ENCODE measurements at places on chromosomes 2 and 18. TPM values are rescaled to one million over a fixed set of nuclear protein-coding genes. Genes with fewer than 3 reads are reported as not detected.

PRSS56 gene
- not detected for total RNA-seq

RPRM gene
- 1.1 TPM for total RNA-seq

PROC gene
- not detected for total RNA-seq

LIMS4 gene
- total RNA-seq = 22.4 TPM

GPR75 gene
- total RNA-seq = 3.1 TPM

OTOS gene
- not detected for total RNA-seq

EML6 gene
- total RNA-seq = 2.7 TPM

IL36A gene
- total RNA-seq = not detected

PFN4 gene
- total RNA-seq = not detected

RAB27B gene
- total RNA-seq = 0.39 TPM

UGT1A4 gene
- not detected for total RNA-seq

GPAT2 gene
- 4.8 TPM for total RNA-seq

GATA6 gene
- 28.7 TPM for total RNA-seq

CYRIA gene
- total RNA-seq = 12.8 TPM

LYPD1 gene
- total RNA-seq = 1.2 TPM

FBXO48 gene
- total RNA-seq = 1.0 TPM

WNT6 gene
- total RNA-seq = 2.1 TPM

NIF3L1 gene
- total RNA-seq = 15.8 TPM

ABCB11 gene
- total RNA-seq = not detected

BBS5 gene
- total RNA-seq = 10.6 TPM

RAB10 gene
- total RNA-seq = 90.5 TPM

DNA sequence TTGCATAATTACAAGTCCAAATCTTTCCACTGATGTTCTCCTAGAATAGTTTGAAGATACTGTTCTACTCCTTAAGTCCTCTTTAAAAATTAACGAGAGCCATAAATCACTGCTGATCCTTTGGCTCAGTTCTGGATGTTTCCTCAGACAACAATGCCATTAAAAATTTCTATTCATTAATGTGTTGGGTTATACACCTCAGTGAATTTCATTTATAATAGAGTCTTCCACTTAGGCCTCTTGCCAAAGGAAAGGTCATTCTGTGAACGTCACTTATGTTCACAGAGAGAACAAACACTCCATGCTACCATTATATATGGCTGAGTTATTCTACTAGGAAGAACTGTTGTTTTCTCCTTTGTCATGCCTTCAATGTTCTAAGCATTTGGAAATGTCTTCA lies 1472.3 kb upstream of the CELF4 start:
- DNase-seq = no peak

- DNase-seq = peak; percentile 96
Observed at GRCh38 chr2:84459018-84459943, at the start of gene SUCLG1. TSS of gene SUCLG1 (minus strand) at chr2:84459280. CDS start at chr2:84459269, 11 bp downstream.

GRCh38 chr2:170503971-170504809 lies 210.9 kb upstream of the SP5 start:
- no peak for DNase-seq

- no peak for DNase-seq
Observed at GRCh38 chr2:230601510-230601909, 111.1 kb upstream of the CAB39 start.

DNA sequence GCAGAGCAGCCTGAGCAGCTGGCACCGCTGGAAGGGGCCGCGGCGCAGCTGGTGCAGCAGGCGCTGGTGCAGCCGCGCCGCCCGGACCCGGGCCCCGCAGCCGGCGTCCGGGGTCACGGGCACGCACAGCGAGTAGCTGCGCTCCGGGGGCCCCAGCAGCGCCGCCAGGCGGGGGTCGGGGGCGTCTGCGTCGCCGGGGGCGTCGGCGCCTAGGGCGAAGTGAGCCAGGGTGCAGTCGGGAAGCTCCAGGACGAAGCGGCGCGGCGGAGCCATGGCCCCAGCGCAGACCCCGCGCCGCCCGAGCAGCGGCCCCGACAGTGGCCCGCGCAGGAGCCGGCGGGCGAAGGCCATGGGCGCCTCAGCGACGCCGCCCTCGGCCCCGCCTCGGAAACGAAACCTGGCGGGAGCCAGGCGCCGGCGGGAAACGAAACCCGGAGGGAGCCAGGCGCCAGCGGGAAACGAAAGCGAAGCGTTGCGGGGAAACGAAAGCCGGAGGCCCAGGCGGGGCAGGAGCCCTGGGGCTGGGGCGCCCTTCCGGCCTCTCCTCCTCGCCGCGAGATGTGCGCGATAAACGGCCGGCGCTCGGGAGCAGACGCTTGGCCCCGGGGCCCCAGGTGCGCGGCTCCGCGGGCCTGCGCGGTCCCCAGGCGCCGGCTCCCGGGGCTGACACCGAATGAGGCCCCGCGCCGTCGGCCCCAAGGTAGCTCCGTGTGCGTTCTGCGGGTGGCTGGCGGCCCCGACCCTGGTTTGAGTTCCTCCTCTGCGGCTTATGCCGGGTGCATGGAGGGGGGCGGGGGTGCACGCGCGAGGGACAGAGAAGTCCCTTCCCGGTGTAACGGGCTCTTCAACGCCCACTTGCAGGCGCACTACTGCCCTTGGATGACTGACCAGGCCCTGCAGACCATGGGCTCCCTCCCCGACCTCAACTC lies at the start of gene CMPK2:
CMPK2 (minus strand) TSS at position 562 of the 929 bp plus-strand sequence; CDS start at position 351, 211 bp downstream.
- DNase-seq = peak; percentile 88

- DNase-seq = no peak
Observed at GRCh38 chr2:26483516-26483915, 5.6 kb upstream of the OTOF start.

DNA sequence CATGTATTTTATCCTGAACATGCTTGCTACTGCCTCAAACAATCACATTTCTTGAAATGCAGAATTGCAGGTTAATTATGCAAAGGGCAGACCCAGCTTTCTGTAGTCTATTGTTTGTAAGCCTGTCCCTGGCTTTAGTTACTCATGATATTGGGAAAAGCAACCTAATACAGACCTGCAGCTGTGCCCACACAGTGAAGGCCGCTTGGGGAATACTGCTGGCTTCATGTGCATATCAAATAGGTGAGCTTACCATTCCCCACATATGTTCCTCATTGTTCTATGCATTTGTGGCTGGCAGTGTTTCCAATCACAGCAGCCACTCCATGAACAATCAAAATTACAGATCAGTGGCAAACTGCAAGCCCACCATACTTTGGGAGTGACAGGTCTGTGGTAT lies 186.3 kb downstream of the TMEM163 start:
- DNase-seq = no peak

GRCh38 chr2:30722936-30723725 lies 84.1 kb downstream of the CAPN13 start:
- DNase-seq = no peak

GRCh38 chr2:152434395-152435182 lies 99.6 kb downstream of the FMNL2 start:
- DNase-seq = no peak

DNA sequence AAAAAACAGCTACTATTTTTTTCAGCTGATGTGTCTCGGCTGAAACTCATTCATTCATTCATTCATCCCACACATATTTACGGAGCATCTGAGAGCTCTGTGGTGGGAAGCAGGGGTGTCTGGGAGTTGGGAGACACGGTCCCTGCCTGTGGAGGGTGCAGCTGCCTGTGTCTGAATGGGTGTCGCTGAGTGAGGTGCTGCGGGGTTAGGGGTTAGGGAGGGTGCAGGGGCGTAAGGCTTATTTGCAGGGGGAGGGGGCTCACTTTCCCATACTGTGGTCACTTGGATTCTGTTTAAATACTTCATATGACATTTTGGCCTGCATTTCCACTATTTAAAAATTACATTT lies 89.4 kb upstream of the ASB18 start:
- no peak for DNase-seq

DNA sequence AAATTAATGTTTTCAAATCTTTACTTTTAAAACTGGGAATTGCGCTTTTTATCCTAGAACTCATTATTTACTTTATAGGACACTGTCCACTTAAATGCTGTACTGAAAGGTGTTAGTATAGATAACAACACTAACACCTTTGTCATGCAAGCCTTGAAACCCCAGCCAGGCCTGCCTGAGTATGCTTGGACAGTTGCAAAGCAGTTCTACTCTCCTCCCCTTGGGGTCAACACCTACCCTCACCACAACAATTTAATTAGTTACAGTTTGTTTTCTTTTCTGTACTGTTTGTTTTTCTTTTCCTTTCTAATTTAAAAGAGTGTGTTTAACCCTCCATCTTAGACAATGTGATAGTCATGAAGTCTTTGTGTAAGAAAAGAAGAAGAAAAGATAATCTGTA lies 18.9 kb upstream of the FAM98A start:
- no peak for DNase-seq

DNA sequence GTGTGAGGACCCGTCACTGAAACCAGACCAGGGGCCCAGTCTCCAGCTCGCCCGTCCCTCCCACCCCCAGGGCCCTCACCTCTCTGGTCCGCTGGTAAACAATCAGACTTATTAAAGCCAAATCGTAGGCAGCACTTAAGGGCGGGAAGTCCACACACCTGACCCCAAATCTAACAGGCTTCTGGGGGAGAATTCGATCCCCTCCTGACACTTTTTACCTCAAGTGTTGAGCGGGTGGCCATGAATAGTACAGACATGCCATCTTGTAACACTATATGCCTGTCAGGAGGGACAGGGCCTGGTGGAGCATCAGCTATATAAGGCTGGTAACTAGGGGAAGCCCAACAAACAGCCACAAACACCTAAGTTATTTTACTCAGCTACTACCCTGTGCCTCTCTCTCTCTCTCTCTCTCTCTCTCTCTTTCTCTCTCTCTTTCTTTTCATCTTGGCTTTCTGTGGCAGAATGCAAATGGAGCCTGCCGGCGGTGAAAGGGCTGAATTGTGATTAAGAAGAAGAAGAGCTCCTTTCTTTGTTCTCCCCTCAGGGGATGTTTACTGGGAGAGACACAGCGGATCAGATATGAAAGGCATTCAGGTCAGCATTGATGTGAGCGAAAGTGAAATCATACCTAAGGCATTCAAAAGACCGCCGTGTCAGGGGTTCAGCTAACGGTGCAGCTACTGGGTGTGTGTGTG lies 9.5 kb downstream of the ZEB2 start:
- no peak for DNase-seq

GRCh38 chr2:195094330-195094729 lies 562.7 kb upstream of the SLC39A10 start:
- DNase-seq = no peak

GRCh38 chr2:173028671-173029070 lies 47.0 kb upstream of the MAP3K20 start:
- DNase-seq = no peak

GRCh38 chr2:126634273-126634861 lies 21.6 kb upstream of the GYPC start:
- no peak for DNase-seq

- peak; percentile 33 for DNase-seq
Observed at GRCh38 chr2:9780368-9781130, 62.7 kb upstream of the TAF1B start.

GRCh38 chr2:98534761-98535160 lies 73.6 kb downstream of the COA5 start:
- no peak for DNase-seq

Measured in aorta (tissue), 5 donors.